ENCODE measurements at places on chromosomes 7 and 10.

DNA sequence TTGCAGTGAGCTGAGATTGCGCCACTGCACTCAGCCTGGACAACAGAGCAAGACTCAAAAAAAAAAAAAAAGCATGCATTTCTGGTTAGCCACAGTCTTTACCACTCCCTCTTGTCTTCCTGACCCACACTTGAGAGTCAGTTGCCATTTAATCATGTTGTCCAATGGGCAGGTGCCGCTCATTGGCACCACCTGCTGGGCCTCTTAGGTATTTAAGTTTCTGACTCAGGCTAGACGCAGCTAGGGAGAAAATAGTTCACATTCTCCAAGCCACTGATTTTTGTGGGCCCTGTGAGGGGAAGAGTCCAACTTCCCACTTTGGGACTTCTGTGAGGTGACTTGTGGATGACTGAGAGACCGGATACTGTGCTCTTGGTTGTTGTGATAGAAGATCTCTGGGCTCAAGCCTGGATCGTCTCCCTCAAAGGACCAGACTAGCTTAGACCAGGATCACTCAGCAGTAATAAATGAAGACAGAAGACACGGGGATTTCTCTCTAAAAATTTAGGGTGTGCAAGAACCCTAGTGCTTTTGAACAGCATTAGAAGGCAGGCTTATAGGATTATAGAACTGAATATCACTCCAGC, 26.8 kb upstream of the SORCS3 start:
- no peak for DNase-seq

GRCh38 chr7:87512906-87513305, 37.4 kb upstream of the ABCB4 start:
- DNase-seq: no peak

- no peak for DNase-seq
Measured at GRCh38 chr7:128809363-128809762, 17.6 kb downstream of the CCDC136 start.

DNA sequence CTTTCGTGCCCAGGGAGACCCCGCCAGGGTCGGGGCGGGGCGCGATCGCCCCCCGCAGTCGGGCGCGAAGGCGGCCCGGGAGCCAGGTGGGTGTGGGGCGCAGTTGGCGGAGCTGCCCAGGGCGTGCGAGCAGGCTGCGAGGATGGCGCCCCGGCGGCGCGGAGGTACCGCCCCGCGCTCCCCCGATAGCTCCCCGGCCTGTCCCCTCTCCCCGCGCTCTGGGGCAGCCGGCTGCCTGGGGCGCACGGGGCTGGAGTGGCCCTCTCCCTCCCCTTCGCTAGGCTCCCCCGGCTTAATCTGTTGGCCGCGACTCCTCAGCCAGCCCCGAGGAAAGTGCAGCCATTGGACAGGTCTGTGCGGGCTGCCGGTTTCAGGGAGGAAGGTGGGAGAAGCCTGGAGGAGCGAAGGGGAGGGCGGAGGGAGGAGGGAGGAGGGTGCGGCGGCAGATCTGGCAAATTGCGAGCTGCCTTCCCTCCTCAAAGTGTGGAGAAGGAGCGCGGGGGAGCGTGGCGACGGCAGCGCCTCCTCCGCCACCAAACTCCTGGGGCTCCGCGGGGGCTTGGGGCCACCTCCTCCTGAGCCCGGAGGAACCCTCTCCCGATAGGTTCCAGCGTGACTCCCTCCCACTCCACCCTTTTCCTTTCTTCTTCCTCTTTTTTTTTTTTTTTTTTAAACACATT, 361 bp upstream of the PLXDC2 start:
- no peak for DNase-seq

DNA sequence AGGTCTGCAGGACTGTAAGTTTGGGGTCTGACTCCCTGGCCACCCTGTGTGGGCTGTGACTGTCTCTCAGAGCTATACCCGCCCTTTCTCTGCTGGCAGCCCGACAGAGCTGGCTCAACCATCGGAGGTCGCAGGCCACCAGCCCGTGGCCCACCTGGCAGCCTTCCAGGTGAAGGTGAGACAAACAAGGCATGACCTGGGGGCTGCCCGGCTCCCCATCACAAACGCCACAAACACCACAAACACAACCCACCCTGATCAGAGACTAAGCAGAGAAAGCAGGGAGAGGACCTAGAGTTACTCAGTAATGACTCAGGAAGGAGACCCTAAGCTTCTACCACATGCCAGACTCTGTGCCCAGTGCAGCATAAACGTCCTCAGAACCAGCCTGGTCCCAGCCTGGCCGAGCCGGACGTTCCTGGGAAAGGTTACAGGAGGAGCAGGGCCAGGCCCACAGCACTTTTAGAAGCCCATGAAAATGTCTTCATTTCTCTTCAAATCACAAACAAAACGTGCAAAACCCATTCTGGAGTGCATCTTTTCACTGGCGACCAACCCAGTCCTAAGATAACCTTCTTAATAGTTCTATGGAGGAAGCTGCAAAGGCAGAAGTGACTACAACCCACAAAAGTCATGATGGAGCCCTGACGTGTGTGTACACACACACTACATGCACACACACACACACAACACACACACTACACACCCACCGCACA, 66.8 kb downstream of the MKI67 start:
- no peak for DNase-seq

DNA sequence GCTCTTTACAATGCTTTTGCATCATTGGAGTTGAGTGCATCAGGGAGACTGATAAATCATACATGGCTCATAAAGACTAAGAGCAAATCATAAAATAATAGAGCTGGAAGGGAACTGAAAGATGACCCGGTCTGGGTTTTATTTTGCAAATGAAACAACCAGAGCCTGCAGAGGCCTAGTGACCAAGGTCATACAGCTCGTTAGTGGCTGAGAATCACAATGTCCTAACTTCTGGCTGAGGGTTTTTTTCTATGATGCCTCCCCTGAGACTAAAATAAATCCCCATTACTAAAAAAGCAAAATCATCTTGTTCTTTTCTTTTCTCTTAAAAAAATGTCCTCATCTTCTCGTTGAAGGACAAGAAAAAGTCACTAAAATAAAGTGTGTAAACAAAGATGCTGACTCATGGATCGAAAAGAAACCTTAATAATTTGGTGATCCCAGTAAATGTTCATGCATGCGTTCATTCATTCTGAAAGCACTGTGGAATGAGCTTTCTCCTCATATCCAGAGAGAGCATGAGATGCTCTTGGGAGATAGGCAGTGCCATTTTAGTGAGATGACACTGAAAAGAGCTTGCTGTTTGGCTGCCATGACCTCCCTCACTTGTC, 107.8 kb upstream of the PHYHIPL start:
- DNase-seq: no peak

GRCh38 chr7:19121977-19122588, 4.6 kb upstream of the TWIST1 start:
- peak; percentile 22 for DNase-seq

- DNase-seq: no peak
Measured at GRCh38 chr7:142753366-142753765, 4.1 kb downstream of the PRSS1 start.

DNA sequence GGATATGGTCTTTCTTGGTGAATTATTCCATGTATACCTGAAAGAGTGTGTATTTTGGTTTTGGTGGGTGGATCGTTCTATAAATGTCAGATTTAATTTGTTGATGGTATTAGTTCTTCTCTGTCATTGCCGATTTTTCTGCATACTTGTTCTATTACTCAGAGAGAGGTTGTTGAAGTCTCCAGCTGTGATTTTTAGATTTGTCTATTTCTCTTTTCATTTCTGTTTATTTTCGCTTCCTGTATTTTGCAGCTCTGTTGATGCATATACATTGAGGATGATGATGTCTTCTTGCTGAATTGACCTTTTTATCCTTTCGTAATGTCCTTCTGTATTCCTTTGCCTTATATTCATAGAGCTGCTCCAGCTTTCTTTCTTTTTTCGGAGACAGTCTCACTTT, 12.1 kb upstream of the BHLHA15 start:
- DNase-seq: no peak

- DNase-seq: no peak
Measured at GRCh38 chr10:10010397-10010796, 1007.3 kb upstream of the CELF2 start.

GRCh38 chr7:832167-832967, at the start of gene SUN1:
TSS of gene SUN1 (plus strand) at chr7:832476. CDS start at chr7:832525, 49 bp downstream.
- DNase-seq: peak; percentile 83

- DNase-seq: peak; percentile 85
Measured at GRCh38 chr10:62380016-62380415, 5.8 kb downstream of the ZNF365 start.

GRCh38 chr7:40200791-40201190, 66.0 kb downstream of the SUGCT start:
- DNase-seq: no peak

DNA sequence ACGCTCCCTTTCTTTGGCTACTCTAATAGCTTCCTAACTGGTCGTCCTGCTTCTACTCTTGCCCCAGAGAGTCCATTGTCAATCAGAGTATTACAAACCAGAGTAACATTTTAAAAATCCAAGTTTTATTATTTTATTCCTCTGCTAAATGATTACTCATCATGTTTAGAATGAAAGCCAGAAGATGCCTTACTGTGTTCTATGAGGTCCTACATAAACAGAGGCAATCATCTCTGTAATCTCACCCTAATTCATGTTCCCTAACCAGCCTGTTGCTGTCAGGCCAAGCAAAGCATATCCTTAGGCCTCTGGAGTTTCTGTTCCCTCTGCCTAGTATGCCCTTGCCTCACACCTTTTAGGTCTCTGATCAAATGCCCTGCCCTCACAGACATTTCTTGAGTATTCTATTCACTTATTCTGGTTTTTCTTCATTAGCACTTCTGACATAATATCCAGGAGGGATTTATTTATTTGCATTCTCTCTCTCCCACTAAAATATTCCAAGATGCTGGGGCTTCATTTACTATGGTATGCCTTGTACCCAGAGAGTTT, 497.5 kb downstream of the PHTF2 start:
- no peak for DNase-seq

- DNase-seq: no peak
Measured at GRCh38 chr7:131845573-131846314, 289.3 kb upstream of the PODXL start.

GRCh38 chr10:91798649-91799611, 704 bp downstream of the TNKS2 start:
- no peak for DNase-seq

DNA sequence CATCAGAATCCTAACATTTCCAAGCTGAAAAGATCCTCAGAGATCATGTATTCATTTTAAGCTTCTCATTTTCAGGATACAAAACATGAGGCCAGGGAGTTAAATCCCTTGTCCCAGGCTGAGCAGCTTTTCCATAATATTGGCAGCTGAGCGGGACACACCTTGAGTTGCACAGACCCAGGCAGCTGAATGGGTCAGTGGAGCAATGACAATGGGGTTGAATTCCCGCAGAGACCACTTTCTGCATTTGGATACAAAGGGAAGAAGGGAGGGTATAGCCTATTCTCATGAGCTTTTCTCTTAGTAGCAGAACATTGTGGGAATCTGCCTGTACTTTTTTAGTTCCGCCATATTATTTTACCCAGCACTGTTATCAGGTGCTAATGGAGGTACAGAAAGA, 49.5 kb downstream of the PRR15 start:
- no peak for DNase-seq

GRCh38 chr7:155762036-155762435, 50.2 kb downstream of the SHH start:
- no peak for DNase-seq

DNA sequence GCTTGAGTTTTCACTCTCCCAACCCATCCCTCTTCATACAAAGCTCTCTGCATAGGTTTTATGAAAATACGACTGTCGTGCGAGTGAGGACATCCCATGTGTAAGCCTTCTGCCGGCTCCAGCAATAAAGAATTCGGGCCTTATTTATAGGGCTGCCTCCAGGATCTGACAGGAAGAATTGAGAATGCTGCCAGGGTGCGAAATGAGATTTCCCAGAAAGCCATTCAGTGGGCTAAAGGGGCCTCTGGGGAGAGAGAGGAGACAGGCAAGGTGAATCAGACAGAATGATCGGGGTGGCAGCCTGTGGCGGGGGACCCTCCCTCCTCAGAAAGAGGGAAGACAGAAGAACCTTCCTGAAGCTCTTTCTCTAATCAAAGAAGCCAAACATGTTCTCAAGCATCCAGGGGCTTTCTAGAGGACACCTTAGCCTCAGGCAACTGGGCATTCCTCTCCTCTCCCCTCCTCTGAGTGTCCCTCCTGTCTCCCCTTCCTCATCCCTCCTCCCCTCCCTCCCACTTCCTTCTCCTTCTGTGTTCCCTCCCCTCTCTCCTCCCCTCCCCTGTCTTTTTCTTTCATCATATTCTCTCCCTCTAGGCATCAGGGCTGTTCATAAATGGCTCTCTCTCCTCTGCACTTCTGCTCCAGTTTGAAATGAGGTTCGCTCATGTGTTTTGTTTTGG, 410.9 kb downstream of the TYW1 start:
- no peak for DNase-seq

- peak; percentile 61 for DNase-seq
Measured at GRCh38 chr7:92691578-92691977, 101.4 kb upstream of the FAM133B start.

- no peak for DNase-seq
Measured at GRCh38 chr10:119633538-119634218, 17.5 kb upstream of the BAG3 start.

DNA sequence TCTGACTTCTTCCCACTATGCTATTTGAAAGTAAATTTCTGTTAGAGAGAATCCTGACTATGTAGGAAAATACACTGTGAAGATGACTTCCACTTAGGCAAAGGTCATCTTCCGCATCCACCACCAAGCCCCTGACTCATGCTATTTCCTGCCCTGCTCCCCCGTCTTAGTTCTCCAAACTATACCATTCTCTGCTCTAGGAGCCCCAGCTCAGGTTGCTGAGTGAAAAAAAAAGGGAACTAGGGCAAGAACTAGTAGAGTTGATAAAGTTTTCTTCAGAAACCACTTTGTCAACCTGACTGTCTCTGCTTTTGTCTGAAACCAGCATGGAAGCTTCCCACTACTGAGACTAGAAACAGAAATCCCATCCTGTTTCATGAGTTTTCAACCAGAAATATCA, 96.9 kb downstream of the EVX1 start:
- DNase-seq: no peak
